ENCODE measurements at places on chromosomes 7 and 10.

DNA sequence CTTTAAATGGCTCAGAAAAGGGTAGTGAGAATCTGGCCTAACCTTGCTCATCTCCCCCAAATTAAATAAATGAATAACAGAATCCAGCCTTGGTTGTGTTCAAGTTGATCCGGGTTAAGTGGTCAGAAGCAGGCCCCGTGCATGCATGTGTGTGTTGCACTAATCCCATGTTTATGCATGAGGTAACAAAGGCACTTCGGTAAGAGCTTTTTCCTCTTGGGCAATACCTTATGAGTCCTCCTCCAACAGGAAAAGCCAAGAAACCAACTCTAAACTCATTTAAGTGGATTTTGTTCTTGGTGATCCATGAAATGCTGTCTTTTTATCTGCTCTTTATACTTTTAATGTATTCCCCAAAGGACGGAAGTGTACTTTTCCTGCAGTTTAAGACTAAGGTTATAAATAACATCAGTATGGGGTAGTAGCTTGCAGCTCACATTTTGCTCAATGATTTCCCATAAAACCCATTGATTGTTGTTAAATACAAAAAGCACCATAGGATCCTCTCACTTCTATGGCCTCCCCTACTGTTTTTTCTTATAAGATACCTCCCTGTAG lies 104.9 kb upstream of the YAE1 start:
- no peak for DNase-seq

- DNase-seq = no peak
Measured at GRCh38 chr7:83586281-83586680, 62.7 kb downstream of the SEMA3E start.

DNA sequence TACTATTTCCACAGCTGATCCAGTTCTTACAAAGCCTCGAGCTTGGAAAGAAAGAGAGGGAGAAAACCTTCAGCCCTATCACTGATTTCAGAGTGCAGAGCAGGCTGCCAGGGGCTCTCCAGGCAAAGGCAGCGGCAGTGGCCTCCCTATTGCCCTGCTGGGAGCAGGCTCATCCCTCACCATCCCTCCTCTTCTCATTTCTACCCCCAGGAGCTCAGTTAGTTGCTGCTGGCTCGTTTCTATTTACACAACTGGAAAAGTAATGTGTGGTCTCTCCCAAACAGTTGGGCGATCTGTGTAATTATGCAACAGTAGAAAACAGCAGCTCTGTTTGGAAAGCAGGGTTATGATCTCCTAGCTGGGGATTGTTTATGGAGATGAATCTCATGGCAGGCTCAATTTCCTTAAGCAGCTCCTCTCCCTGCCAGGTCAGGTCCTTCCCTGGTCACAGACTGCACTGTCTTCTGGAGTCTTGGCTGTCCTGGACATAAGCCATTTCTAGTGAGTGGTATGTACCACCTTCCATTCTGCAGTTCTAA lies 28.7 kb upstream of the TNS3 start:
- no peak for DNase-seq

DNA sequence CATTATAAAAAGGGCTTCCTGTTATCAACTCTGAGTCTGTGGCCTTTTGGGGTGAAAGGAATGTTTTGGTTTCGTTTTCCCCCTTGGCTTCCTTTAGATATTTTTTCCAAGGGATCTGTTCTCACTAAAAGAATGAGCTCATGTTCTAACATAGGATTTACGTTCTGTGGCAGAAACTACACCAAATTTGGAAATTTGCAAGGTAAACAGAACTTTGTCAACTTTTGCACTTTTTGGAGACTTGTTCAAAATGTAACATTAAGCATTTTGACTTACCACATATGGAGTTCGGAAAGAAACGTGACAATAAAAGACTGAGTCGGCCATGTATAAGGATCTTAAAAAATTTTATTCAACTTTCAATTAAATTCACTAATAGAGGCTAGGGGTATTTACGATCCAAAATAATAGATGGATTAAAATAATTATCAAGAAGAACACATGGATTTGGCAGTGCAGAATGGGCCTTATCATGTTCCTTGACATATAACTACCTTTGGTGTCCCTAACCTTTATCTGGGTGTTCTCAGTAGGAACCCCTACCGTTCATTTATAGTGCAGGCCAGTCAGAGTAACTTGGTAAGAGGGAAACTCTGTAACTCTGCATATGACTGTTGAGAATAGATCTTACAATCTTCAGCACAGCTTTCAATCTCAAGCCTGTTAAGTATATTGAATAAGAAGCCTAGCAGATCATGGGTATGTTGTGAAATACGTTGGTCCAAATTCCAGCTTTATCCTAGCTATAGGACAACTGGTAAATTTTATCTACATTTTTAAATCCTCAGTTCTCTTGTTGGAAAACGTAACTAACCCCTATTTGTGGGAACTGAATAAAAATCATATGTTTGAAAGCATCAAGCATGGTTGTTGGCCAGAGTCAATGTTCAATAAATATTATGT lies 11.8 kb downstream of the CPED1 start:
- DNase-seq = no peak

DNA sequence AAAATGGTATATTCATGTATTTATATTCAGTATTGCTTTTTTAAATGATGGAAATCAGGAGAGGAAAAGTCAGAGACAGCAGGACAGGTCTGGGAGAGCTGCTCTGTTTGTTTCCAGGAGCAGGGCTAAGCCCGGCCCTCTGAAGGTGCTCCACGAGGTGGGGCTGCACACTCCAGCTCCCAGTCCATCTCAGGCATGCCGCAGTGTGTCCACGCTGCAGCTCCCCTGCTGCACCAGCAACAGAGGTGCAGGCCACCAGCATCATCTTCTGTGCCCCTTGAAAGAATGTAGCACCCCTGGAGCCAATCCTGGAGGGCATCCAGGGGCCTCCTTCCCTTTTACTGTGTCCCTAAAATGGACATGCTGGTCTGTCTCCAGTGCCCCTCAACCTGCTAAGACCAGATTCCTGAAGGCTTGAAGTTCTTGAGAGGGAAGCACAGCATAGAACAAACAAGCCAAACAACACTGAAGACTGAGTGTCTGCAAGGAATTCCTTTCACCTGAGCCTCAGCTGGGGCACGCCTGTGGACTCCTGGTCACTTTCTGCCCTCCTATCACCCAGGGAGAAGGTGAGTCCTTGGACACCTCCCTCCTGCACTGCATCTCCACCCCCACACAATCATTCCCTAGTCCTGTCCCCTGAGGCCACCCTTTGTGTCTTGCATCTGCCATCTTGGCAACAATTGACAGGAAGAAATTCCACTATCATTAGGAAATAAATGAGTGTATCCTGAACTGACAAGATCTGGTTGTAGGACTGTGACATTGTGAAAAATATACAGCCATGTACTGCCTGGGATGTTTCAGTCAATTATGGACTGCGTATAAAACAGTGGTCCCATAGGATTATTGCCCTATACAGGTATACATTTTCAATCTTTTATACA lies 100.5 kb downstream of the CXCL12 start:
- no peak for DNase-seq

DNA sequence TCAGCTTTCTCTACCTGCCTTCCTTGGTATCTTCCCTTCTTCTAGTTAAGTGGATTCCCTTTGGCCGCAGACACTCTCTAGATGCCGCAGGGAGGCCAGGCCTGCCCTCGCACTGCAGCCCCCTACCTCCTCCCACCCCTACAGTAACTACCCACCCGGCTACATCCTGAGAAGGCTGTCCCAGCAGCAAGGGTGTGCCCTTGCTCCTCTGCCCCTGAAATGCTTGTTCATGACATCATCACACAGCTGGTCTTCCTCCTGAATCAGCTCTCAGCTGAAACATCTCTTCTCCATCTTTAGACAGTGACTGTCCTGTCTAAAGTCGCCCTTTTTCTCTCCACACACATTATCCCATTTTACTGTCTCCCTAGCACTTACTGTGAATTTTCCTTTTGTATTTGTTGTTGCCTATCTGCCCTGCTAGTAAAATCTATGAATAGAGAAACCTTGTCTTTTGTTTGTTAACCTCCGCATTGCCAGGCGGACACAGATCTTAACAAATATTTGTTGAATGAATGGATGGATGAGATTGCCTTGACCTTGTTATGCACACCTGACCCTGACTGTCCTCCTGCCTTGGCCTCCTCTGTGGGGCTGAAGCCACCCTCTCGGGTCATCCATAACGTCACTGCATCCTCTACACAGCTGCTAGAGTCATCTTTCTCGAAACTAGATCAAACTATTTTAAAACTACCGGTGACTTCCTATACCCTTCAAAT lies 108.9 kb upstream of the GATA3 start:
- no peak for DNase-seq

- no peak for DNase-seq
Measured at GRCh38 chr7:43112941-43113621, 634 bp downstream of the HECW1 start.

GRCh38 chr7:43650457-43651052 lies 67.6 kb downstream of the STK17A start:
- no peak for DNase-seq

DNA sequence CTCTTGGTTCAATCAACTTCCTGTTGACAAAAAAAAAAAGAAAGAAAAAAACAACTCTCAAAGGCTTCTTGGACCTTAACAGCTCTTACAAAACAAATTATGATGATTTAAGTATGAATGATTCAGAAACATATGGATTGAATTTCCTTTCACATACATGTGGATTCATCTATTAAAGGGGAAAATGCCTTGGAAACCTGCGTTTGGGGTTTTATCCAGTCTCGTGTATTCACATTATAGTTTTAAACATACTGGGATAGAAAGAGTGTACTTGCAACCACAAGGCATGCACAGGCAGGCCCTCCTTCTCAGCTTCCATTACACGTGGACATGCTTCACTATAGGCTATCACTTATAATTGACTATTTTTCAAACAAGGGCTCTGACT lies 286.7 kb downstream of the INHBA start:
- no peak for DNase-seq

GRCh38 chr7:1755783-1756625 lies 85.9 kb downstream of the ELFN1 start:
- no peak for DNase-seq

GRCh38 chr7:151025924-151026671 lies 1.8 kb upstream of the ATG9B start:
- DNase-seq = no peak

DNA sequence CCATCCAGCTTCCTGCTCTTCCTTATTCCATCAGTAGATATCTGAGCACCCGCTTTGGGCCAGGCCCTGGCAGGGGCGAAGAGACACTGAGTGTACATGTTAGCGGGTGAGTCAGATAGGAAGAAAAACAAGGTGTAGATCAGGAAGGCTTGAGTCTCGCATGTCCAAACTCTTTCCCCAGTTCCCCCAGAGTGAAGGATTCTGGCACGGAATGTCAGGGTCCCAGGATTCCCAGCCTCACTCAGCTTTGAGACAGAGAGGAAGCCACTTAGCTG lies 24.1 kb upstream of the CHST15 start:
- DNase-seq = no peak

GRCh38 chr7:64114791-64115190 lies 69.6 kb downstream of the ZNF727 start:
- no peak for DNase-seq

- DNase-seq = no peak
Measured at GRCh38 chr7:150955519-150956394, 22.4 kb downstream of the KCNH2 start.

DNA sequence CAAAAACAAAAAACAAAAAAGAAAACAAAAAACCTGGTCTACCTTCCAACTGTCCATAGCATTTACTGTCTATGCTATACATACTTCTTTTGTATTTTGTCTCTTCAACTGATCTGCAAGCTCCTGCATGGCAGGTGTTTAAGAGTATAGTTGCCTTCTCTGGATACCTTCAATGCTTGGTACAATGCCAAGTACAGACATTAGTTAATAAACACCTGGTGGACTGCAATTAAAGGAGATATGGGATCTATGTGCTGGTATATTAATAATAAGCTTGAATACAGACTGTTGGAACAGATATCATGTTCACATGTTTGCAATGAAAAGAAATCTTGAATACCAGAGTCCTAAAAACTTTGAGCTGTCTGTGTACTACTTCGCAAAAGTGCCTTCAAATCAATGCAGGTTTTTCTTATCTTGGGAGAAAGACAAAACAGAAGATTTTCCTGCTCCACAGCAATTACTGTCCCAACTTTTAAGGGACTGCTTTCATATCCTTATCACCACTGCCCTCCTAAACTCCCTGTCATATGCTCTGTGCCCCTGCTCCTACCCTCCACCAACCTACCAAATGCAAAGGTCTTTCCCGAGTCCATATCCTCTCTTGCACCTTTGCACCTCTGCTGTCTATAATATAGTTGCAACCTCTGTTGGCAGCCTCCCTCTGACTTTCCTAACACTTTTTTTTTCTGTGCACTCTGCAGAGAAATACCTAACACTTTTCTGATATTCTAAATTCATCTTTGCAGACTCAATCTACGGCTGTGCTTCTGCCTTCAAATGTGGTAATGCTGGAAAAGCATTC lies 85.1 kb downstream of the DNMBP start:
- no peak for DNase-seq

DNA sequence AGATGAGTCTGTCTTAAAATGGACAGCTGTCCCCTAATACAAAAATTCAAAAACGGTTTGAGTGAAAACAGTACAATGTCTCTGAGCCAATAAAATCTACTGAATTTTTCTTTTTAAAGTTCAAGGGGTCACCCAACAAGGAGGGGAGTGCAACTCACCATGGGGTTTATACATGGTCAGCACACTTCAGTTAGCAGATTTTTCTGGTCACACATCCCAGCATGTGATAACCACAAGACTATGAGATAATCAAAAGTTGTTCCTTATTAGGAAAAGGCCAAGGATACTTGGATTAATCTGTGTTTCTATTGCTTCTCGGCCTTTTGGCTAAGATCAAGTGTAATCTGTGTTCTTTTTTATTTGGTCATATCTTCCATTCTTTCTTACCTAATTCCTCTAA lies 31.6 kb downstream of the ABCB5 start:
- DNase-seq = no peak

GRCh38 chr10:31675726-31676125 lies 252.9 kb downstream of the ARHGAP12 start:
- no peak for DNase-seq

Measured in activated effector memory CD4-positive, alpha-beta T cell treated with Interleukin-2 at 50 U/mL for 16 hours (primary cell).